ENCODE measurements at places on chromosomes 2 and 18. TPM values are rescaled to one million over a fixed set of nuclear protein-coding genes. Genes with fewer than 3 reads are reported as not detected.

The CELF4 gene
- total RNA-seq, result not detected

The ABCG8 gene
- not detected for total RNA-seq

The EPC2 gene
- 32.0 TPM for total RNA-seq

The PFN4 gene
- total RNA-seq, result not detected

DNA sequence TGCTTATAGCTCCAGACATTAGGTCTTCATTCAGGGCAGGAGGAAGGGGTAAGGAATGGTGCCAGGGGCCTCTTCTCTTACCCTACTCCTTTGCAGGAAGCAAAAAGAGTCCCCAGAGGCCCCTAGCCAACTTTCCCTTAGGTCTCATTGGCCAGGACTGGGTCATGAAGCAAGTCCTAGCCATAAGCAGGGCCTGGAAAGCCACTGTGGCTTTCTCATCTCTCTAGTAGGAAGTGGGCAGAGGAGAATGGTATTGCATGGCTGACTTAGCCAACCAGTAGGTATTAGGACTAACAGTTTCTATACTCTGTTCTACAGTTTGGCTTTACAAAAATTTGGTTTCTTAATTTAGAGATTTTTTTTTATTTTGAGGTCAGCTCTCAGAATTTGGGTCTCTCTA, 4.8 kb downstream of the FAM228A start:
- H3K4me3 ChIP-seq, result no peak overlapping the region
- no peaks in the 10 kb centered on the region for H3K36me3 ChIP-seq
- H3K27ac ChIP-seq, result no peak overlapping the region
- H3K4me1 ChIP-seq, result peaks cover 9% of the 10 kb centered on the region

DNA sequence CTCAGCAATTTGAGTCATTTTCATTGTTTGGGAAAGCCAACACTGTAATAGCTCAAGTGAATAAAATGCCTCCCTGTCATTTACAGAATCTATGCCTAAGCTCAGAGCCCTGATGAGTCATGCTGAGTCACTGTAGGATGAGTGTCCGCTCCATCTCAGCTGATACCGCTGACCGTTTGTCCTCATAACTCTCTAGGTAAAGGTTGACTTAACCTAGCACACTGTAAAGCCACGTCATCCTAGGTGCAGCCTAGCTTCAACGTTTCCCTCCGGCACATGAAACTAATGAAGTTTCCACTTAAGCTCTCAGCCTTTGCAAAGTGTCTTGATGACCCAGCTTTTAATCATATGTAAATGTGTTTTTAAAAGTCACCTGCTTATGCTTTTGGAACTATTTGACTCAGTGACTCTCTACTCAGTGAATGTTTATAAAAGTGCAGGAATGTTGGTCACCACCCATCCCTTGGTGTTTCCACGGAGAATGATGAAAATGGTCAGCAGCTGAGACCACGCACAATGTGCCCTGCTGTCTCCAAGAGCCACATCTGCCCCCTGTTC, 154.0 kb downstream of the PMAIP1 start:
- no peaks in the 10 kb centered on the region for H3K36me3 ChIP-seq
- no peaks in the 10 kb centered on the region for H3K4me1 ChIP-seq
- no peaks in the 10 kb centered on the region for H3K27me3 ChIP-seq
- DNase-seq, result no peak

DNA sequence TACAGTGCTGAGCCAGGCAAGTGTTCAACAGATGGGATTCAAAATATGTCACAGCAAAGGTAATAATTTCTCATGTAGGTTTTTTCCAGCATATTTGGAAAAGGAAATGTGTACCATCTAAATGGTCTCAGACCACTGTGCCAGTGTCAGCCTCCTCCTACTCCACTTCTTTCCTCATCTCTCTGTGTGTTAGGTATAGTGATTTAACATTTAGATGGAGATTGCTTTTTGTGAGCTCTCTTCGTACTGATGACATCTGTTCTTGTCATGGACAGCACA, 80.9 kb upstream of the TSPYL6 start:
- H3K4me1 ChIP-seq, result no peaks in the 10 kb centered on the region
- DNase-seq, result no peak
- no peaks in the 10 kb centered on the region for H3K36me3 ChIP-seq
- no peak overlapping the region for H3K4me3 ChIP-seq
- peaks cover 12% of the 10 kb centered on the region for H3K27me3 ChIP-seq

DNA sequence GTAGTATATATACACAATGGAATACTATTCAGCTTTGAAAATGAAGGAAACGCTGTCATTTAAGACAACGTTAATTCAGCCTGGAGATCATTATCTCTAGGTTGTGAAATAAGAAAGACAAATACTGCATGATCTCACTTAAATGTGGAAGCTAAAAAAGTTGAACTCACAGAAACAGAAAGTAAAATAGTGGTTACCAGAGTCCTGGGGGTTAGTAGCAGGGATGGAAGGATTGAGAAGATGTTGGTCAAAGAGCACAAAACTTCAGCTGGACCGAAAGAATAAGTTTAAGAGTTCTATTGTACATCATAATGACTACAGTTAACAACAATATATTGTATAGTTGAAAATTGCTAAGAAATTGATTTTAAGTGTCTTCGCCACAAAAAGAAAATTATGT, 670.3 kb downstream of the NR4A2 start:
- DNase-seq, result no peak
- H3K36me3 ChIP-seq, result no peaks in the 10 kb centered on the region
- no peak overlapping the region for H3K27ac ChIP-seq
- no peaks in the 10 kb centered on the region for H3K4me1 ChIP-seq
- no peak overlapping the region for H3K4me3 ChIP-seq

- DNase-seq, result no peak
- peaks cover 3% of the 10 kb centered on the region for H3K4me1 ChIP-seq
- H3K27me3 ChIP-seq, result peaks cover 2% of the 10 kb centered on the region
- H3K27ac ChIP-seq, result no peak overlapping the region
Measured at GRCh38 chr18:45066886-45067285, 386.2 kb downstream of the SETBP1 start.

GRCh38 chr18:37266290-37266689, 299.3 kb downstream of the CELF4 start:
- DNase-seq, result no peak
- H3K36me3 ChIP-seq, result no peaks in the 10 kb centered on the region
- H3K27me3 ChIP-seq, result no peaks in the 10 kb centered on the region
- no peaks in the 10 kb centered on the region for H3K4me1 ChIP-seq
- H3K4me3 ChIP-seq, result no peak overlapping the region

DNA sequence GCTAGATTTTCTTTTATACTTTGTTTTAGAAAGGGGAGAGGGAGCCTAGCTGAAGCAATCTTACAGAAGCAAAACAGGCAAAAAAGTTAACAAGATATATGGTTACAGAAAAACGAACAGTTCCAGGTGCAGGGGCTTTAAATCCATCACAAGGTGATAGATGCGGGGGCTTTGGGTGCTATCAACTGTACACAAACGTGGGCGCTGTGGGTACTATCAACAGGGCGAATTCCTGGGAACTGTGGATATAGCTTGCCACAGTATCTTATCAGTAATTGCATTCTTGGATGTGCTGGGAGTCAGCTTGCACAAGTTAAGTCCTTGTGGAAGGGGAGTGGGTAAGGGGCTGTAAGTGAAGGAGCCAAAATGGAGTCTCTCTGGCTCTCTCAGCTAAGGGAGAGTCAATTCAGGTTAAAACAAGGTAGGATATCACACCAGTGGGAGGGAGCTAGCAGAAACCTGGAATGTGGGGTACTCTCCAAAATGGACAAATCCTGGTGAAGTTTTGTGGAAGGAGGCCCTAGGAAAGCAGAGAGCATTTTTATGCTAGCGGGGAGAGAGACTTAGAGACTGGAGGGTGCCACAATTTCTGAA, 325.8 kb upstream of the SPHKAP start:
- H3K27ac ChIP-seq, result no peak overlapping the region
- no peaks in the 10 kb centered on the region for H3K27me3 ChIP-seq
- H3K36me3 ChIP-seq, result no peaks in the 10 kb centered on the region
- no peak for DNase-seq
- H3K4me1 ChIP-seq, result no peaks in the 10 kb centered on the region

- DNase-seq, result no peak
- peaks cover 39% of the 10 kb centered on the region for H3K4me1 ChIP-seq
- H3K36me3 ChIP-seq, result peaks cover 15% of the 10 kb centered on the region
- H3K27ac ChIP-seq, result peak within 1 kb of the TSS; percentile 100
- no peaks in the 10 kb centered on the region for H3K27me3 ChIP-seq
Measured at GRCh38 chr2:44168681-44169154, at the start of gene PPM1B. Gene PPM1B (plus strand): TSS chr2:44168875. CDS start chr2:44201200, 32,325 bp downstream.

DNA sequence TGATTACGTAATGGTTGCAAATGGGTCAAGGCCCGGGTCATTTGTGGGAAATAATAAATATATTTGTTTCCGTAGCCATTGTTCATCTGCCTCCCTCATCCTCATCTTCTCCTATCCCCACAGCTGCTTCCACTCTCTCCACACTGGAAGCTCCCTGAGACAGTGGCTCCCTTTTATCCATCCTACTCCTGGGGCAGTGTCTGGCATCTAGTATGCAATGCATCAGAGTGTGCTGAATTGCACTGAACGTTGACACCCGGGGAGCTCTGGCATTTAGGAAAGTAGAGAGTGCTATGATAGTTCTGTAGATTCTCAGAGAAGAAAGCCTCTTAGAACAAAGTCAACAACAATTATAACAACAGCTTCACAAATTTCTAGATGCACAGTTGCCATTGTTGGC, 45.5 kb upstream of the NAB1 start:
- H3K36me3 ChIP-seq, result no peaks in the 10 kb centered on the region
- H3K27ac ChIP-seq, result no peak overlapping the region
- H3K27me3 ChIP-seq, result no peaks in the 10 kb centered on the region

GRCh38 chr18:70645971-70646370, 357.1 kb downstream of the SOCS6 start:
- peaks cover 5% of the 10 kb centered on the region for H3K4me1 ChIP-seq
- no peak overlapping the region for H3K27ac ChIP-seq
- no peak overlapping the region for H3K4me3 ChIP-seq
- H3K36me3 ChIP-seq, result peaks cover 2% of the 10 kb centered on the region
- DNase-seq, result no peak
- H3K27me3 ChIP-seq, result no peaks in the 10 kb centered on the region

Data from activated CD4-positive, alpha-beta T cell treated with anti-CD3 and anti-CD28 coated beads, Interleukin-2, amount 10 ng/mL, durations not matched to agents 7 days and 5 days (primary cell).